DMS 273 treated with DMSO at 0.1 percent for 48 hours (cell line): ENCODE measurements at places on chromosomes 6 and 20.

GRCh38 chr20:31835977-31836852 is 9.2 kb downstream of the FOXS1 start:
- peak; percentile 47 for DNase-seq

- DNase-seq = no peak
Observed at GRCh38 chr6:21383450-21384085, 210.0 kb upstream of the SOX4 start.

DNA sequence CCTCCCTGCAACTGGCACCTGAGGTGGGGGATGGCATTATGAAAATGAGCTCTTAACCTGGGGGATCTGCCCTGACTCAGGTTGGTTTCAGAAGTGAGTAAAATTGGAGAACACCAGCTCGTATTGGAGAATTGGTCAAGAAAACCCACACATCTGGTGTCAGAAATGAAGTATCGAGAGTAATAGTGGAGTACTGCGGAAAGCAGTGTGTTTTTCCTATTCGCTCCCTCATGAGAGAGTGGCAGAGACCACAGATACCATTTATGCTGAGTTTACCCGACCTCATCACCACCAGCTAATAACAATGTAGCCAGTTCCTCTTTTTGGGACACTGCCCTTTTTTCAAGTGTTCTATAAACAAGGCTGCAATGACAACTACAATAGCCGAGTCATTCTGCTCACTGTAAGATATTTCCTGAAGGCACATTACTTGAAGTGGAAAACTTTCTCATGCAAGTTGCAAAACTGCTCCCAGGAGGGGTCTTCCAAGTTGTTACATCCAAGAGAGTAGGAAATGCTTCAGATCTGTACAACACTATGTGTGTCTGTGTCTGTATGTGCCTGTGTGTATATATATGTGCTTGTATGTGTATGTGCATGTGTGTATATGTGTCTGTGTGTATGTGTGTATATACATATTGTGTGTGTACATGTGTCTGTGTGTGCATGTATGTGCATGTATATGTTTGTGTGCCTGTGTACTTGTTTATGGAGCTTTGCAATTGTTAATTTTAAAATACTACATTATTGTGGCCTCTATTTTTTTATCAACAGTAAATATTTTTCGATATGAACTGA is 106.0 kb upstream of the CST7 start:
- DNase-seq = no peak

DNA sequence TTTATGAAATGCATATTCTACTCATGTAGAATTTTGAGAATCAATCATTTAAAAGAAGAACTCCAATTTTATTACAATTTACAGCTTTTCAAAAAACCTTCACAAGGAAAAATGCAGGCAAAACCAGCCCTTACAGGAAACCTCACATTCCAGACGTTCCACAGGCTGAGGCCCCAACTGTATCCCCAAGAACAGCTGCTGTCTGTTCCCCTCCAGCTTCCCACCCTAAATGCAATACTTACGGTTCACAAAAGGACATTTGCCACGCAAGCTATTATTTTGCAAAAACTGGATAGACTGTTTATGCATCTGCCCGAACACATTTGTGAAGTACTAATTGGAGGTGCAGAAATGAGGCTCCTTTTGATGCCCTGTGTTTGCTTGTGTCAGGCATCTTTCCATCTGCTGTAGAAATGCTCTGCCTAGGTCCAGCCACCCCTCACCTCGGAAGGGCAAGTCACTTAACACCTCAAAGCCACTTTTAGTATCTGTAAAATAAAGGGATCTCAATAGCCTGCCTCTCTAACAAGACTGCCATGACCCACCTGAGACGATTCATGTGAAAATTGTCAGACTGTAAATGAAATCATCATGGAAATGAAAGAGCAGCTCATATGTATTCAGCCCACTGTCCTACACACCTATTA is 26.5 kb downstream of the PDE10A start:
- no peak for DNase-seq

DNA sequence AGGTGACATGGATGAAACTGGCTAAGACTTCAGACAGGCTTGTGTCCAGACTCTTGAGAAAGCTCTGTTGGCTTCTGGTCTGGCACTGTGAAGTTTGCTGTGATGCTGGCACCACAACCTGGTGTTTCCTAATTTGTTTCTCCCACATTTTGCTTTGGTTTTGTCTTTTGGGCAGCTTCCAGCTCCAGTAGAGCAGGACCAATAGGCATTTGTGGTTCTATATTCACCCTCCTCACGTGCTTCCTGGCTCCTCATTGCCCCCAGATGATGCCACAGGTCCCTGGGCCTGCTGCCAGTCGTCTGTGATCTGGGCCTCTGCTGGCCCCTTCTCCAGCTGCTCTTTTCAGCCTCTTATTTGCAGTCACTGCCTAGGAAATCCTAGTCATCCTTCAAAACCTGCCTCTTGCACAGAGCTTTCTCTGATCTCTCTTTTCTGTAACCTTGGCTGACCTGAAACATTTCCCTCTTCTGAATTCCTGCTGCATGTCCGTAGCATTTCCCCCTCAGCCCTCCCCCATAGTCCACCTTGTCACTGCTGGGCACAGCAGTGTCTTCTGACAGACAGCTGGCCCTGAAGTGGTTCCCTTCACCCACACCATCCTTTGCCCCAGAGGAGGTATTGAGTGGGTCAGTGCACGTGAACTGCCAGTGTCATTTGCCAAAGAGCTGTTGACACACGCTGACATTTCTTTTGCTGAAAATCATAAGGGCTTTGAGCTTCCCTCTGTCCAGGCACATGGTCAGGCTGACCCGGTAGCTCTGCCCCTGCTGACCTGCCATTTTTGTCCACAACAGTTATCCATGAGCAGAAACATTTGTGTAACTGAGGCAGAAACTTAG is 63.0 kb downstream of the PTPN1 start:
- peak; percentile 90 for DNase-seq

- no peak for DNase-seq
Observed at GRCh38 chr20:12198281-12198680, 280.6 kb downstream of the BTBD3 start.

DNA sequence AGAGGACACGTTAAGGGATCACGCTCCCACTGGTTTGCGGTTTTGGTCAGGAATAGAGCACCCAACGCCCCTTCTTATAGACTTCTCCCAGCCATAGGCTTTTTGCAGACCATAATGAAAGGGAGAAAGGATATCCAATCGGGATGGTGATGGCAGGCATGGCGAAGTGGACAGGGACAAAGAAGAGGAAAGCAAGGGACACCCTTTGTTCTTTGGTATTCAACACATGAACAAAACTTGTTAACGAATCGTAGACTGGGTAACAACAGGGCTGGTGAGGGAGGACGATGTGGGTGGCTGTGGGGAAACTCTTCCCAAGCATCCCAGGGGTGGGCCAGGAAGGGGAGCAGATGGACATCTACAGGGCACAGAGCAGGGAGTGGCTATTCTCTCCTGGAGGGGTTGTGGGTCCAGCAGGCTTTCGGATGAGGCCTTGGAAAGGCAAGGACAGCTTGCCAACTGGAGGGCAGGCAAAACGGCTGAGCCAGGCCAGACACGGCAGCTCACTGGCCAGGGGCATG is 1.4 kb upstream of the HSP90AB1 start:
- DNase-seq = no peak

DNA sequence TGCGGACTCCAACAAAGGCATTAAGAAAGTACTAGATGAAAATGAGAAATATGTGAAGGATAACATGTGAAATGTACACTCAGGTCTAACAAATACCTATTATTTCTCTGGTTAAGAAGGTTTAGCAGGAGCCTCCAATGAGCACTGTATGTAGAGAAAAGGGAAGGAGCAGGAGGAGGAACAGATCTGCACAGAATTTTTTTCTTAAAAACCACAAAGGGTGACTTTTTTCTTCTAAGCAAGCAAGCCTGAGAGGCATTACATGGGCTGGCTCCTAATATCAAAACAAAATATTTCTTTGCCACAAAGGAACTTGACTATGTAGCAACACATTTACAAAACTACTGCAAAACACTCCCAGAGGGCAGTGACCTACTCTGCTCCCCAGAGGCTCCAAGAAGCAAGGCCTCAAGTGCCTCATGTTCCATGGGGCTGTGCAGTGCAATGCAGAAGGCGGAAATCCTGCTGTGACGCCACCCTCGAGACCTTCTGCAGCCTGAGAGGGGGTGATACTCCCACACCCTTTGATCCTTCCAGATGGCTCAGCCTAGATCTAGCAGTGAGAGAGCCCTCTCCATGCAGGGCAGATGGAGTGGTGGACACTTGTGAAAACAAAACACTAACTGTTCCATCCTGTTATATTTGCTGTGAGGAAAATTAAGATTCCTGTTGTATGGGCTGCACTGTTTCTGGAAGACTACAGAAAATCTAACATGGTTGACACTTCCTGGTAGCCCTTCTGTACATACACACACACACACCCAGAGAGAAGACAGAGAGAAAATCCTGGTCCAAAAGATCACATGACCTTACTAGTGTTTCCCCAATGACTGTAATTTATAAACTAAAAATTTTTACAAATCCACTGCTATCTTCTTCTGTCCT is 36.0 kb upstream of the SMIM29 start:
- DNase-seq = peak; percentile 66

GRCh38 chr6:93343476-93343875 is 75.9 kb downstream of the EPHA7 start:
- no peak for DNase-seq

DNA sequence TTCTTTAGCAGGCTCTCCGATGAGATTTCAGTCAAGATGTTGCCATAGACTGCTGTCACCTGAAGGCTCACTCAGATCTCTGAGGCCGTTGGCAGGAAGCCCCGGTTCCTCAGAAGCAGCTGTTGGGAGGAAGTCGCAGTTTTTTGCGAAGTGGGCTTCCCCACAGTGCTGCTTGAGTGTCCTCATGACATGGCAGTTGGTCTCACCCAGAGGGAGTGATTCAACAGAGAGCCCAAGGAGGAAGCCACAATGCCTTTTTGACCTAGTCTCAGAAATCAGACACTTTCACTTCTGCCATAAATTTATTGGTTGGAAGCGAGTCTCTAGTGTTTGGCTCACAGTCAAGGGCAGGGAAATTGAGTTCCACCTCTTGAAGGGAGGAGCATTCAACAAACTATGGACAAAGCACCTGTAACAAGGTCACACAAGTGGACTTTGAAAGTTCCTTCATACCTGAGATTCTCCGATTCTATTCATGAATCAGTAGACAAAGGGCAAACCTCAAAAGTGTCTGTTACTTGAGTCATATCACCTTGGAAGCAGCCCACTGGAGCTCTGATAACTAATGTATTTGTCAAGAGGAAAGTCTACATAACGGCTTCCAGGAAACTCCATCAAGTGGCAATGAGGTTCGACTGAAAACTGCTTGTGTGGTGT is 208.3 kb downstream of the TASP1 start:
- no peak for DNase-seq

- DNase-seq = peak; percentile 58
Observed at GRCh38 chr20:35463455-35464300, 8.3 kb downstream of the CEP250 start.

GRCh38 chr20:48298851-48299484 is 513.7 kb upstream of the SULF2 start:
- peak; percentile 64 for DNase-seq

GRCh38 chr6:96716221-96716620 is 121.1 kb downstream of the GPR63 start:
- no peak for DNase-seq

DNA sequence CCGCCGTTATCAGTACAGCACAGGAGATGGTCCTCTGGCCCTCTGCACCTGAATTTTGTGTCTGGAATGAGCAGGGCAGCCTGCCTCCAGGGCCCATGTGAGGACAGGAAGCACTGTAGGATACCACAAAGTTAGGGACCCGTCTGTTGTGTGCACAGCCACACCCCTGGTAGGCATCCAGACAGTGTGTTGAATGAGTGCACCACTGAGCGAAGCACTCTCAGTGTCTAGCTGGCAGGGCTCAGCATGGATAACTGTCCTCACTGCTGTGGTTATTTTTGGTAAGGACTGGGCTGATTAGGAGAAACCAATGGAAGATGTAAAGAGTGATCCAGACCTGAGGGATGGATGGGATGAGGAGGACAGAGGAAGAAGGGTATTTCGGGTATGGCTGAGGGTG is 178.7 kb downstream of the CLIC5 start:
- DNase-seq = no peak

GRCh38 chr20:24933266-24933908 is 15.7 kb upstream of the CST7 start:
- DNase-seq = no peak

DNA sequence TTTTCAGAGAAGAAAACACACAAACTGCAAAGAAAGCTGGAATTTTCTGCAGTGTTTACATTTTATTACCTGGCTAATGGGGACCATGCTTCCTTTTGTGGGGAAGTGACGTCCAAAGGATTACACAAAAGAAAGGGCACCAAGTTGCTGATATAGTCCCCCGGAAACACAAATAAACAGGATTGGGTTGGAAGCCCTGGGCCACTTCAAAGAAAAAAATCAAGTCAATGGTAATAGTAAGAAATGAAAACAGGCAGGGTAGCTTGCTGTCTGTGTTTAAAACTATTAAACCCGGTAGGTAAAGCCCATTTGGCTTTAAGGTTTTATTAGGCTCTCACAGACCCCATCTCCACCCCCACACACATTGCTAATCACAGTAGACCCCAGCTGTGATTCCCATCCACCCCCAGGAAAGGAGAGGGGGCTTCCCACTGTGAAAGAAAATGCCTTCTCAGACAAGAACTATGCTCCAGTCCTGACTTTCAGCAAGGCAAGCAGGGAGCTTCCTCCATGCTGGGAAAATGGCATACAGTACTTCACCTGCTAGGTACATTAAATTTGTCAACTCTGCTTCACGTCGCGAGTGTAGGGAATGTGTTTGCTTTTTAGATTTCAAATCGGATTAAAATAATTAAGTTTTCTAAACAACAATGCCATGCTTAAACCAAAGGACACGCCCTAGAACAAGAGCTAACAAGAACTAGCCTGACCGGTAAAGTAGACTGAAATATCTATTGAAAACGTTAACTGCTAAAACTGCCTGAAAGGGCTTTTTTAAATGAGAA is 1.1 kb downstream of the PERP start:
- no peak for DNase-seq
